ENCODE measurements at places on chromosomes 6 and 20. TPM values are rescaled to one million over a fixed set of nuclear protein-coding genes. Genes with fewer than 3 reads are reported as not detected.

The LRRN4 gene
- 0.20 TPM for total RNA-seq

The TINAG gene
- not detected for total RNA-seq

The CLPSL1 gene
- total RNA-seq: not detected

The GABRR1 gene
- 0.20 TPM for total RNA-seq

The ENPP1 gene
- total RNA-seq: 6.4 TPM

The TAPBP gene
- 48.0 TPM for total RNA-seq

The PLTP gene
- 471 TPM for total RNA-seq

The C20orf96 gene
- 8.9 TPM for total RNA-seq

The RNF39 gene
- total RNA-seq: not detected

DNA sequence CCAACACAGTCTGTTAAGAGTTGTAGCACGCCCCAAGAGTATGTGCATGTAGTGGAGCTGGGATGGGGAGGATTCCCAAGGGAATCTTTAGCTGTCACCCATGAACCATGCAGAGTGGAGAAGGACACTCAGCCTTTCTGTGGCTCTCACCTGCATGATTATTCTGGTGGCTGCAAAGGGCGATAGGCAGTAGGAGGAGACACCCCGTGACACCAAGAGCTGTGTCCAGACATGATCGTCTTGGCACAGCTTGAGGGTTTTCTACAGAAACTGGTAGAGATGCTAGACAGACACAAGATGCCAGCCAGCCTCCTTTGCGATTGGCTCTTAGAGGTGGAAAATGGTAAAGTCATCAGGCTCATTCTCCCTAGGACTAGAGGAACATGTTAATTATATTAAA, 3.1 kb upstream of the CSE1L start:
- no peak for DNase-seq

- no peak for DNase-seq
Observed at GRCh38 chr6:72324591-72324990, 297.3 kb upstream of the KCNQ5 start.

- no peak for DNase-seq
Observed at GRCh38 chr6:130259140-130259539, 36.4 kb upstream of the SAMD3 start.

- no peak for DNase-seq
Observed at GRCh38 chr6:78397499-78397898, 469.9 kb upstream of the IRAK1BP1 start.

DNA sequence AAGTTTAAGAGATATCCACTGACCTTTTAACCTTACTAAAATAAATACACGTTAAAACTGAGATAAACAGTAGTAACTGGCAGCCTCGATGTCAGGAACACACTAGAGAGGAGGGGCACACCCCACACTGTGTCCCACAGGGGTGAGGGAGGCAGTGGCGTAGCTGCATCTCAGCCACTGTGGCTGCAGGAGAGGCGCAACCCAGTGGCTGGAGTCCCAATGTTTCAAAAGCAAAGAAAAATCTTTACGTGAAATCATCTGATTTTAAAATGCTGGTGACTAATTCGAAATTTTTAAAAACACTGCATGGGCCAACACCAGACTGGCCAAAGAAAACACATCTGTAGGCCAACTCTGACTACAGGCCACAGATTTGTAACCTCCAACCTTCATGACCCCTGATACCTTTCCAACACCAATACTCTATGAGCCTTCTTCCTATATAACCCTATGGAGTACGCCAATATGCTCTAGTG, 54.7 kb downstream of the TRAM2 start:
- no peak for DNase-seq

DNA sequence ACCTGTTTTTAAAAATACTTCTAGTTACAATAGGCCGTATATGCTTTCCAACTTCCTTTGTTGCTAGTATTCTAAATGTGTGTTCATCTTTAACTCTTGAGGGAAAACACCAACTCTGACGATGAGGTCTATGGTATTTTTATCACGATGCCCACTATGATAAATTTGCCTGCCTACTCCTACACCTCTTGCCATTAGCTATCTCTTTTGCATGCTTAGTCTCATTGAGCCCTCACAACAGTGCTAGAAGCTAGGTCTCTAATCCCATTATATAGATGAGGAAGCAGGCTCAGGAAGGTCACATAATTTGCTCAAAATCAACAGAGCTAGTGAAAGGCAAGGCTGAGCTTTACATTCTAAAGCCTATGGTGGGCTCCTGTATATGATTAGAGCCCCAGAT, 13.2 kb downstream of the AAR2 start:
- DNase-seq: no peak

DNA sequence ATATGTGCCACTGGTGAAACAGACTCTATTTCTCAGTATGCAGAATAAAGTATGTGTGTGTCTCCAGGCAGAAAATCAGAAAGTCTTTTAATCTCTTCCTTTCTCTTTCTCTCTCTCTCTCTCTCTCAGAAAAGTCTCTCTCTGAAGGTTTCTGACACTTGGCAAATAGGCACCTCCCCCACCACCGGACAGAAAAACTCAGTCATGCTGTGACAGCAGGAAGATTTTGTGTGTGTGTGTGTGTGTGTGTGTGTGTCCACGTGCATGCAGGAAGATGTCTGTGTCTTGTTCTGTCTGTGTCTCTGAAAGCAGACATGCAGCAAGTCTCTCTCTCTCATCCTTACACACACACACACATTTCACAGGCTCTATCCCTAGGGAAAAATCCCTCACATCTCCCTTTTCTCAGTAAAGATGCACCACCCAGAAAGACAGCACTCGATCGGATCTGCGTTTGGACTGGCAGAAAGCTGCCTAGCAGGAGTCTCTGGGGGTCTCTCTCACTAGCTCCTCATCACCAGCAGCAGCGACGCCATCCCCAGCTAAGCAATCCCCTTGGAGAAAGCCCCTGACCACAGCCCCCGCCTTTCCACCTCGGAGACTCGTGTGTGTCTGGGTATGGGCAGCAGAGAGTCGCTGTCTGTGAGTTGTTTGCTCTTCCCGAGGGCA, 98.3 kb downstream of the EDN3 start:
- no peak for DNase-seq

GRCh38 chr6:127608554-127609270, 31.7 kb downstream of the C6orf58 start:
- no peak for DNase-seq

DNA sequence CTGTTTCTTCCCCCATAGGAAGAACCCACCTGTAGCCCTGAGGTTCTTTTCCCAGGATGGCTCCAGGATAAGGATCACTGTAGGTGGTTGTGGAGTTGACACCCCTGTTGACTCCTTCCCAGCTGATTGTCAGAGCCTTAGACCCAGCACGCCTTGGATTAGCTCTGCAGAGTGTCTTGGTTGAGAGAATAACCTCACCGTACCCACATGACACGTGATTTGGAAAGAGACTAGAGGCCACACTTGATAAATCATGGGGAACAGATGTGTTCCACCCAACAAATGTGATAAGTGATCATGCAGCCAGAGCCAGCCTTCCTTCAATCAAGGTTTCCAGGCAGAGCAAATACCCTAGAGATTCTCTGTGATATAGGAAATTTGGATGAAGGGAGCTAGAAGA, 12.2 kb downstream of the BTN3A1 start:
- no peak for DNase-seq

- DNase-seq: no peak
Observed at GRCh38 chr6:161351858-161352257, 78.0 kb upstream of the AGPAT4 start.

GRCh38 chr20:53760025-53760441, 166.4 kb upstream of the ZNF217 start:
- DNase-seq: no peak

DNA sequence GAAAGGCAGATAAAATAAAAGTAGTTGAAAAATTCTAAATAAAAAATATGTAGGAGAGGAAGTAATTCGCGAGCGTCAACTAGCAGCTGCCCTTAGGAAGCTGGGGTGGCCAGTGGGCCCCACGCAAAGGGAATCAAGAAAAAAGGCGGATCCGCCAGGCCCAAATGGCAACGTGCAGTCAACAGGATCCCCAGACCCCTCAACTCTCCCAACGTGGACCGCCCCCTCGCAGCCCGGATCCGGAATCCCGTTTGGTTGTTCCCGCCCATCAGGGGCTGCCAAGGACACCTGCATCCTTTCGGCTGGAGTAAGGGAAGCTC, 296 bp downstream of the DZANK1 start:
- no peak for DNase-seq

GRCh38 chr20:32823078-32823477, 3.3 kb downstream of the MAPRE1 start:
- no peak for DNase-seq

DNA sequence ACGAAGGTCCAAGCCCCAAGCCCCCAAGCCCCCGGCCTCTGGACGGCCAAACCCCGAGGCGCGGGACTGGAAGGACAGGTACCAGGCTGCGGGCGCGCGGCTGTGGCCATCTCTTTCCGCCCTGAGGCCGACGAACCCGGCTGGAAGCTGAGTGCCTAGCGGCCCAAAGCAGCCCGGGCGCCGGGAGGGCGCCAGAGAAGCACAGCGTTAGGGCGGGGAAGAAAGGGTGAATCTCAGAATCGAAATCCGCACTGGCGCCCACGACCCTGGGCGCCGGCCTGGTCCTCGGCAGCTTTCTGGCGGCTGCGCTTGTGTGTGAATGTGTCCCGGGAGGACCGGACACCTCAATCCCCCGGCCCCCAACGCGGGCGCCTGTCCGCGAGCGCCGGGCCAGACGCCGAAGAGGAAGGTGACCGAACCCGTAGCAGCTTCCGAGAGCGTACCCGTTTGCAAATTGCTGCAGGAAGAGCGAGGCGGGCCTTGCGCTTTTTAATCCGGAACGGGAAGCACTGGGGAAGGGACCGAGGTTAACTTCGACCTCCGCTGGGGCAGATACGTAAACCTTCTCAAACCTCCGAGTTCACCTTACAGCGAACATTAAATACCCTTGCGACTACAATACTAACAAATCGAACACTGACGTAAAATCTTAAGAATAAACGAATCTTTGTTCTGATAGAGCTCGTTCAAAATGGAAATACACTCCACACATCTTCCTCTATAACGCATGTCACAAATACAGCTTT, 2.9 kb downstream of the NRN1 start:
- peak; percentile 85 for DNase-seq

GRCh38 chr20:51174536-51174935, 151.6 kb upstream of the KCNG1 start:
- no peak for DNase-seq

- DNase-seq: no peak
Observed at GRCh38 chr20:53773792-53774401, 180.3 kb upstream of the ZNF217 start.

DNA sequence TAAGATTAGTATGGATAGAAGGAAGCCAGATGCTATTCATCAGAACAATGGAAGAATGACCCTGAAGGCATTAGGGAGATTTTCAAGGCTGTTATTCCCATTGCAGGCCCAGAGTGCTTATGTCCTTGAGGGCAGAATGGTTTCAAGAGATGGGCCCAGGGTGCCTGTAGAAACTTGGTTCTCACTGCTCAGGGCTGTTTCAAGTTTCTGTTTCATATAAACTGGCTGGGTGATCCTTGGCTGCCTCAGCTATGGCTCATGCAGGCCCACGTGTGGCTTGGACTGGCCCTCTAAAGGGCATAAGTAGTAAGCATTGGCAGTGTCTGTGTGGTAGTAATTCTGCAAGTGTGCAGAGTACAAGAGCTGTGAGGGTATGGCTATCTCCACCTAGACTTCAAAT, 540.9 kb upstream of the MAN1A1 start:
- DNase-seq: no peak

- no peak for DNase-seq
Observed at GRCh38 chr6:131443514-131443913, 129.5 kb upstream of the ARG1 start.

GRCh38 chr6:111701146-111701545, 95.5 kb upstream of the TRAF3IP2 start:
- DNase-seq: no peak

DNA sequence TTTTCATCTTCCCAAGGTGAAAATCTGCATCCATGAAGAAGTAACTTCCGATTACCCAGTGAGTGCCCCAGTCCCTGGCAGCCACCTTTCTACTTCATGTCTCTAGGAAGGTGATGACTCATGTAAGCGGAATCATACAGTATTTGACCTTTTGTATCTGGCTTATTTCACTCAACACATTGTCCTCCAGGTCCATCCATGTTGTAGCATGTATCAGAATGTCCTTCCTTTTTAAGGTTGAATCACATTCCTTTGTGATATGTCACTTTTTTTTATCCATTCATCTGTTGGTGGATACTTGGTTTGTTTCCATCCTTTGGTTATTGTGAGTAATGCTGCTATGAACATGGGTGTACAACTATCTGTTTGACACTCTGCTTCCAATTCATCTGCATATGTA, 176.3 kb upstream of the CDYL start:
- no peak for DNase-seq

- DNase-seq: no peak
Observed at GRCh38 chr20:50121858-50122271, 8.9 kb upstream of the UBE2V1 start.

DNA sequence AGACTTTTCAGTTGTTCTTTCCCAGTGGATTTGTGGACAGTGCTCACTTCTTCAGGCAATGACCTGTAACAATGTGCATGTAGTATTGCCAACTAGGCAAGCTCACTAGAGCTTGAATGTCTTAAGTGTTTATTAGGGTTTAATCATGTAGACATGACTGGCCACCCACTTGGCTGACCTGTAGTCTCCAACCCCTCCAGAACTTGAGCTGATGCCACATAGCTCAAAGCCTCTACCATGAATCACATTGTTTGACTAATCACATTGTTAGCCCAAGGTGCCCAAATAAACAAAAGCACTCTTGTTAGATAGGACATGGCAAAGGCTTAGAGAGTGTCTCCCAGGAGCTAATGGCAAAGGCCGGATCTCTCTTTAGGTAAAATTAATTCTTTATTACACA, 272.7 kb downstream of the GRIK2 start:
- peak; percentile 28 for DNase-seq
